ENCODE measurements at places on chromosomes 1 and 21.

DNA sequence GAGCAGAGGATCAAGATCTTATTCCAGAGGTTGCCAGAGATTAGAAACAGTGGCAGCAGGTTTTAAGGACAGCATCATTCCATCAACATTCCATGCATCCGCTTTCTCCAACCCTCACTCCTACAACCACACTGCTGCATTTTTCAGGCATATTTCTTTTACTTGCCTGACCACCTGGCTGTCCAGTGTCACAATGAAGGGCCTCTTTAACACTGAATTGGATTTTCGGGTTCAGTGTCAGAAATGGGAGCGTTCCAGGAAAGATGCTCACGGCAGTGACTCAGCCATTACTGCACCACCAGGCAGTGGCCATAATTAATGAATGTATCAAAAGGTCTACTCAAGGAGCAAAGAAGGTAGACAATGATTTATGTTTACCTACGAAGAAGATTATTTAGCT lies 200.4 kb upstream of the ESRRG start:
- DNase-seq: no peak

GRCh38 chr1:192587386-192588266 lies 12.1 kb downstream of the RGS1 start:
- DNase-seq: no peak

GRCh38 chr1:196207612-196208217 lies 400.5 kb downstream of the KCNT2 start:
- no peak for DNase-seq

DNA sequence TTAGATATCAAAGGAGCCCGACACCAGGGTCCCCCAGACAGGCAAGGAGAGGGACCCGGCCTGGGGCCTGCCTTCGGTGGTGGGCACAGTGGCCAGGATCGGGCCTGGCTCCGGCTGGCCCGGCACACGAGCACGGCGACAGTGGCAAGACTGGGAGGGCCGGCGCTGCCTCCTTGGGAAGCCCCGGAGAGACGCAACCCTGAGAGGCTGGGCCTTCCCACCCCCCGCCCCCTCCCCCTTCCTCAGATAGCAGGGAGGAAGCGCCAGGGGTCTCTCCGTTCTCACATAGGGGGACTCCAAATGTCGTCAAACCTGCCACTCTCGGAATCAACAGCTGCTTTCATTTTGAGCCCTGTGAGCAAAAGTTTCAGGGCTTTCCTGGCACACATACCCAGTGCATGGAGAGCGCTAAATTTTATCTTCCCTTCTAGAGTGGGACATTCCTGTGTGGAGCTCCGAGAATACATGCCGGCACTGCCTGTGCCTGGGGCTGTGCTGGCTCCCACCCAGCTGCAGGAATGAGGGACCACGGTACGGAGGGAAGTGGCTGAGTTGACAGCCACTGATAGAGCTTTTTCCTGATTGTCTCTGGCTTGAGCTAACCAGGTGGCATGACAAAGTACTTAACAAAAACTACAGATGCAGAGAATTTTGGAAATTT lies 62.4 kb downstream of the CD247 start:
- DNase-seq: no peak

GRCh38 chr1:98099501-98099900 lies 178.7 kb upstream of the DPYD start:
- DNase-seq: no peak

GRCh38 chr1:184380468-184380867 lies 6.4 kb upstream of the C1orf21 start:
- DNase-seq: no peak

GRCh38 chr1:228938537-228938901 lies 203.2 kb downstream of the RHOU start:
- no peak for DNase-seq

- DNase-seq: no peak
Observed at GRCh38 chr1:43978551-43979260, at the start of gene B4GALT2. TSS of gene B4GALT2 (plus strand) at chr1:43979210. CDS start at chr1:43981161, 1,951 bp downstream.

GRCh38 chr1:240794046-240794843 lies 182.3 kb upstream of the GREM2 start:
- no peak for DNase-seq

GRCh38 chr1:193417945-193418744 lies 231.7 kb upstream of the B3GALT2 start:
- DNase-seq: peak; percentile 33

GRCh38 chr1:232599178-232600041 lies 30.5 kb downstream of the SIPA1L2 start:
- no peak for DNase-seq

DNA sequence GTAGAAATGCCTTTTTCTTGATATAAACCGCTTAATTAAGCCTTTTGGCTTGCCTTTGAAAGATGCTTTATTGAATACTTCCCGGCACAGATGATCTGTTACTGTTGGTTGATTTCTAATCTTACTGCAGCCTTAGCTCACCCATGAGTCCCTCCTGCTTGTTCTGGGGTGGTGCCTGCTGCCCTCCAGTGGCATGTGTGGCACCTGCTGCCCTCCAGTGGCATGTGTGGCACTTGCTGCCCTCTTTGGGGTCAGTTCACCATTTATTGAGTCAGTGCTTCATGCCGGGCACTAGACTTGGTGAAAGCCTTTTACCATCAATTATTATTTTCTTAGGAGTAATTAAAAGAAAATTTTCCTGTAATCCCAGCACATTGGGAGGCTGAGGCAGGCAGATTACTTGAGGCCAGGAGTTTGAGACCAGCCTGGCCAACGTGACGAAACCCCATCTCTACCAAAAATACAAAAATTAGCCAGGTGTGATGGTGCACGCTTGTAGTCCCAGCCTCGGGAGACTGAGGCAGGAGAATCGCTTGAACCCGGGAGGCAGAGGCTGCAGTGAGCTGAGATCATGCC lies 54.3 kb downstream of the ADARB1 start:
- peak; percentile 52 for DNase-seq

DNA sequence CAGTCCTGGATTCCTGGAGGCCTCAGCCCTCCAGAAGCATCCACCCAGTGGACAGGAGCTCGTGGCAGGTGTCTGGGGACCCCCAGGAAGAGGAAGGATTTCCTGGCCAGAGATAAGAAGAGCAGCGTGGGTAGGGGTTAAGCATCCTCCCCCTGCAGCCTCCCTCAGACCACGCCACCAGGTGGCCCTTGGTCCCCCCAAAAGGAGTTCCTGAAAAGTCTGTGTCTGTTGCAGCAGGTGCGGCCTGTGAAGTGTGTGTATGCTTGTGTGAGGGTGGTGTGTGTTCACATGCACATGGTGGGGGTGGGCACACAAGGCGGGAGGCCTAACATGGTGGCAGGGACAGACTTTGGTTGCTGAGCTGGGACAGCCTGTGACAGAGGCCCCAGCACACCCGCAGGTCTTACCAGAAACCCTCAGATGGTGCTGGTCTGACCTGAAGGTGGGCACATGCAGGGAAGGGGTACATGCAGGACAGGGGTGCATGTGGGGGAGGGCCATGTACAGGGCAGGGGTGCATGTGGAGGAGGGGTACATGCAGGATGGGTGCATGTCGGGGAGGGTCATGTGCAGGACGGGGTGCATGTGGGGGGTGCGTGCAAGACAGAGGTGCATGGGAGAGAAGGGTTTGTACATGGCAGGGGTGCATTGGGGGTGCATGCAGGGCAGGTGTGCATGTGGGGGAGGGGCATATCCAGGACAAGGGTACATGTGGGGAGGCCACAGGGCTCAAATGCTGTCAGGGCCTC lies 18.2 kb upstream of the RUNX3 start:
- DNase-seq: no peak

GRCh38 chr1:86811142-86811924 lies 102.6 kb downstream of the SELENOF start:
- DNase-seq: no peak

DNA sequence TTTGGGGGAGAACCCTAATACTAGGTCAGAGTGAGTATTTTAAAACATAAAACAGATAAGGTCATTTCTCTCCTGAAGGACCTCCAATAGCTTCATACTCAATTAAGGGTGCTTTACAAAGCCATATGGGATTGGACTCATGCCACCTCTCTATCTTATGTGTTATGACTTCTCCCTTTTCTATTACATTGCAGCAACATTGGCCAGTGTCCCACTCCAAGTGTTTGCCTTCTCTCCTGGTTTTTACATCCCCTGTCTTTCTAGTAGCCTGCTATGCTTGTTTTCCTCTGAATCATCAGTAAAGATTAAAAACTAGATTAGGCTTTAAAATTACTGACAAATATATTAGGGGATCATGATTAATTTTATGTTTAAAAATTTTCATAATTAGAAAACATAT lies 66.6 kb downstream of the SCMH1 start:
- DNase-seq: no peak

GRCh38 chr1:156128308-156128653 lies 13.8 kb downstream of the LMNA start:
- no peak for DNase-seq

DNA sequence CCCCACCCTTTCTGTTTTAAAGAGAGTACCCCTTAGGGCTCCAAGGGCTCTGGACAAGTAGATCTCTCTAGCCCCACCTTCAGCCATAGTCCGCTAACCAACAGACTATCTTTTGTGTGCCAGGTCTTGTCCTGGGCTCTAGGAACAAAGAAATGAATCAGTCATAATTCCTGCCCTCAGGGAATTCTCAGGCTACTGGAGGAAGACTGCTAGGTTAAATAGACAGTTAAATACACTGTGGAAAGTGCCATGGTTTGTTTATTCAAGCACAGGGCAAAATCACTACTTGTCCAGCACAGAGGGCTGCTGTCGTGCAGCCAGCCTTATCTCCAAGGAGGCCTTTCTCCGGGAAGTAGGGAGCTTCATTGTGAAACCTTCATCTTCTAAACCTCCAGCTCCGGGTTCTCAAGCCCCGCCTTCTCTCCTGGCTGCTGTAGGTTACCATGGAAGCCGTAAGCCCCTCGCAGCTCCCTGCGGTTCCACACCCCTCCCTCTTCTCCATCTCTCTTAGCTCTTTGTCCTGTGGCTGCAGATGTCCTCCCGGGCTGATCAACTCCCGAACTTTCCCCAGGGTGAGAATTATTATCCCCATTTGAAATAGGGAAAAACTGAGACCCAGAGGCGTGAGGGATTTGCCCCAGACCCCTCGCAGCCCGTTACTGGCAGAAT lies 29.8 kb downstream of the SHISAL2A start:
- peak; percentile 44 for DNase-seq

DNA sequence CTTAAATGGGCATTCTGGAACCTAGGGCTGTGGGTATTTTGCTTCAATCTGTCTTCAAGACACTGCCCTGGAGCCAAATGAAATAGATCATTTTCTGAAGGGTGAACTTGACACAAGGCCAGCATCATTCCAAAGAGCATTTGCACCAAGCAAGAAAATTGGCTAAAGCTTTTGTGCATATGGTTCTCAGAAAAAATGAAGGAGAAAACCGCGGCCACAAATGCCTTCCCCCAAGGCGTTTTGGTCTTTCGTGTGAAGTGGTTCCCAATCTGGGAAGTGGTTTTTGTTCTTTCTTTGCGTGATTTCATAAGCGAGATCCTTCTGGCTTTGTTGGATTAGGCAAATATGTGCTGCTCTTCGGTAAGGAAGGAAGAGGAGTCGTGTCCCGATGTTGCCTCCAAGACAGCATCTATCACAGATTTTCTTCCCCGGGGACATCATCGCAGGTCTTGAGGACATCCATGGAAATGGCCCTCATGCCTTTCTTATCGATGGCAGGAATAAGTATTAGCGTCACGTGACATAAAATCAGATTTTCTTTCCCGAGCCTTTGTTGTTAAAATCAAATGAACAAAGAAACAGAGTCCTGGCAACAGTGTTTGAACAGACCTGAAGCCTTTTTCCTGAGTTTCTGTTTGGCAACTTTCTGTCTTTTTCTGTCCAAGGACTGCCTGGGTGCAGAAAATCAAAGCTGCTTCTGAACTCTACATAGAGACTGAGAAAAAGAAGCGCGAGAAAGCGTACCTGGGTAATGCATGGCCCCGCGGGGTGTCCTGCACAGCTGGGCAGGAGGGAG lies 31.0 kb downstream of the ATP5PO start:
- DNase-seq: peak; percentile 44

GRCh38 chr1:37718901-37719571 lies 26.7 kb downstream of the CDCA8 start:
- no peak for DNase-seq

- no peak for DNase-seq
Observed at GRCh38 chr1:9182784-9183257, 51.8 kb upstream of the H6PD start.

DNA sequence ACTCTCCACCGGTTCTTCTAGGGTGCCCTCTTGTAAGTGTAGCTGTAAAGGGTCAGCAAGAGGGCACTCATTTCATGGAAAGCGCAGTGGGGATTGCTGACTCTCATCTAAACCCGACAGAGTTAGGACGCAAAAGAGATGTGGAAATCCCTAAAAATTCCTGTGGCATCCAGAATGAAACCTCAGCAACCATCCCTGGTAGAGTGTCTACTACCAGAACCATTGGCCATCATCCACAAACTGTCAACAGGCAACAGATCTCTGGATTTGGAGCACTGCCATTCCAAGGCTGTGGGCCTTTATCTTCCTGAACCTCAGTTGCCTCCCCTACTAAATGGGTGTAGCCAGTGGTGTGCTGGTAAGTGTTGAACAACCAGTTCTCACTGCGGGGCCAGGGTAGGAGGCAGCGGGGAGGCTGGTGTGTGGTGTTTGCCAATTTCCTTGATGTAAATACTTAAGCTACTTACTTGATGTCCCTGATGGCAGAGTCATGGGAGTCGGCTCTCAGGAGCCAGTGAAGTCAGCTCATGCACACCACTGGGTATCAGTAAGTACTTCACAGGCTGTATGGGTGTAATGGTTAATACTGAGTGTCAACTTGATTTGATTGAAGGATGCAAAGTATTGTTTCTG lies 195.8 kb downstream of the KAZN start:
- DNase-seq: peak; percentile 54

GRCh38 chr1:15231714-15232201 lies 15.3 kb upstream of the FHAD1 start:
- DNase-seq: no peak

DNA sequence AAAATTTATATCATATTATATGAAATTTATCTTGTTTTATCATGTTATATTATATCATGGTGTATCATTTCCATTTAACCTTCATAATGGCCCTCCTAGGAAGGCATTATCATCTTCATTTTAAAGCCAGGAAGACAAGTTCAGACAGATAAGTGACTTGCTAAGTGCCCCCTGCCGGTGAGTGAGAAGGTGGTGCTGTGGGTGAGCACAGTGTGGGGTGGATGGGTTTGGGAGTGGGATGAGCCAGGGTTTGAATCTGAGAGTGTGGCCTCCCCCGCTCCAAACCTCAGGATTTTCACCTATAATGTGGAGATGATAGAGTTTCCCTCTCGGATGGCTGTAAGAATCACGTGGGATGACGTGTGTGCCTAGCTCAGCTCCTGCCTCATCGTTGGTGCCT lies 108.7 kb upstream of the IGSF21 start:
- DNase-seq: no peak

GRCh38 chr1:183241471-183241870 lies 55.4 kb downstream of the LAMC2 start:
- DNase-seq: no peak
